ENCODE measurements at places on chromosomes 6 and 20. TPM values are rescaled to one million over a fixed set of nuclear protein-coding genes. Genes with fewer than 3 reads are reported as not detected.

Gene WFDC5
- total RNA-seq: not detected

Gene COL11A2
- total RNA-seq: 0.63 TPM

Gene TRMT11
- 14.9 TPM for total RNA-seq

Gene DPPA5
- not detected for total RNA-seq

Gene CTAGE9
- not detected for total RNA-seq

Gene PKHD1
- total RNA-seq: not detected

Gene SNPH
- total RNA-seq: 8.9 TPM

Gene RPS18
- 3,258 TPM for total RNA-seq

Gene PNLDC1
- total RNA-seq: not detected

Gene PTPRT
- total RNA-seq: not detected

Gene GHRH
- not detected for total RNA-seq

Gene ARFGEF2
- total RNA-seq: 20.5 TPM

Gene RTF2
- 98.4 TPM for total RNA-seq

Data from activated naive CD4-positive, alpha-beta T cell treated with anti-CD3 and anti-CD28 coated beads, Interleukin-2, amount 10 ng/mL, durations not matched to agents 5 hours and 36 hours (primary cell).